ENCODE measurements at places on chromosomes 7 and 10.

DNA sequence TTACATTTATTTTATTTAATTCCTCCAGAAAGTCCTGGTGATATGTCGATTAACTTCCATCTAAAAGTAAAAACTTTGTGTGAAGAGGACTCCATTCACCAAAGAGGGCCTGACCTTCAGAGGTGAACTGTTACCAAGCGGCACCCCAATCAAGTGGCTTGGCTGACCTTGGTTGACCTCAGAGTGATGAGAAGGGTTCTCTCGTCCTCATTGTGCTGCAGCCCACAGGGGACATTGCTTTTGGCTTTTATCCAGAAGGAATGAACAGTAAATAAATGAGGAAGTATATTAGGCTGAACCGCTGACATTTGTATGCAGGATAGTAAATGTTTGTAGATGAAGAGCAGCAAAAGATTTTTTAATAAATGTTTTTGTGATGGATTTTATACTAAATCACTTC is 172.4 kb upstream of the MKI67 start:
- DNase-seq, result no peak

DNA sequence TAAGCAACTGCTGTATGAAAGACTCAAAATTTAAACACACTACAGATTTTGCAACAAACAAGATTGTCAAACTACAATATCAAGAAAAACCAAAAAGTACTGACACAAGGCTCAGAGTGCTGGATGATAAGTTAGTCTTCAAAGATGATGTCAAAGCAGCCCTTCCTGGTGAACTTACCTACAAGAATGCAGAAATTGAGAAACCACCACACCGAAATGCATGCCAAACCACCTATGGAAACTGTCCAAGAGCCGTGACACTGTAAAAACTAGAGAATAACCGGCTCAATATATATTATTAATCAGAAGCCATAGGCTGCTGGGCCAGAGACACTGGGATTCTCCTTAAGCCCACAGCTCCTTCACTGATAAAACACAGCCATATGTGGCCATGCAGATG is 25.3 kb downstream of the DENND11 start:
- DNase-seq, result no peak

DNA sequence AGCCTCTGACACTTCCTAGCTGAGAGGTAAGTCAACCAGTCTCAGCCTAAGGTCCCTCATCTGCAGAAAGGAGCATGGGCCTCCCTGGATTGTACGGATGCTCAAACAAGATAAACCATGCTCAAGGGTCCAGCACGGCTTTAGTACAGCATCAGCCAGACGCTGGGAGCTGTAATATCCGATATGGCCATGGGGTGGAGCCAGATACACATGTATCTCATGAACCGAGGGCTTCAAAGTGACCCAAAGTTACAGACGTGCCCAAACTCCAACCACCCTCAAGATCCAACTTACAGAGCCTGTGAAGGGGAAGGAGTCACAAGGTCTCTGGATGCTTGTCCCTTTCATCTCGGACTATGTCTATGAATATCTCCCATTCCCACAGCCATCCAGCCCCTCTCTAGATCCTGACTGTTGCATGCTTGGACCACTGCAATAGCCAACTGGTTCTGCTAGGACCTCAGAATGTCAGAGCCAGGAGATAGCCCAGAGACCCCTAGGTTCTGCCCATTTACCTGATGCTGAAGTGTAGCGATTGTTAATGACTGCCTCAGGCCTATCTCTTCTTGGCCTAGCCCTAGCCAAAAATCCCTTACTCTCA is 142.4 kb downstream of the SH3PXD2A start:
- peak; percentile 88 for DNase-seq

GRCh38 chr7:23277359-23277989 is 21.7 kb upstream of the MALSU1 start:
- DNase-seq, result peak; percentile 65

GRCh38 chr10:76297358-76297757 is 865.9 kb downstream of the LRMDA start:
- no peak for DNase-seq
